Upper lobe of left lung (tissue), 6 donors: ENCODE measurements at places on chromosomes 3 and 15.

- no peak for DNase-seq
Observed at GRCh38 chr3:27561576-27561975, 77.4 kb upstream of the SLC4A7 start.

GRCh38 chr3:67000009-67000408 lies 1.9 kb downstream of the KBTBD8 start:
- DNase-seq = no peak

DNA sequence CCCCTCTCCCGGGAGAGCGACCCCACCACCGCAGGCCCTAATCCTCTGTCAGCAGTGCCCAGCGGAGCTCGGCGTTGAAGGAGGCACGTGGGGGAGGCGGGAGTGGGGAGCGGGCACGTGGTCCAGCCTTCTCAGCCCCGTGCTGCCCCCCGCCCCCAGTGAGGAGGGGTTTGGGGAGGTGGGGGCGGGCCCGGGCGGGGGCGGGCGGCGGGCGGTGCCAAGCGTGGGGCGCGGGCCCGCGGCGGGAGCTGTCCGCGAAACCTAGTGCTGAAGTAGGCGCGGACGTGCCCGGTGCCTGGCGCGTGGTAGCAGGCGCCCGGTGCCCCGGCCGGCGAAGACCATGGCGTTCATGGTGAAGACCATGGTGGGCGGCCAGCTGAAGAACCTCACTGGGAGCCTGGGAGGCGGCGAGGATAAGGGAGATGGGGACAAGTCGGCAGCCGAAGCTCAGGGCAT lies at the start of gene CPLX3:
CPLX3 (plus strand) TSS at position 264 of the 456 bp plus-strand sequence; CDS start at position 341, 77 bp downstream.
- DNase-seq = peak; percentile 91

DNA sequence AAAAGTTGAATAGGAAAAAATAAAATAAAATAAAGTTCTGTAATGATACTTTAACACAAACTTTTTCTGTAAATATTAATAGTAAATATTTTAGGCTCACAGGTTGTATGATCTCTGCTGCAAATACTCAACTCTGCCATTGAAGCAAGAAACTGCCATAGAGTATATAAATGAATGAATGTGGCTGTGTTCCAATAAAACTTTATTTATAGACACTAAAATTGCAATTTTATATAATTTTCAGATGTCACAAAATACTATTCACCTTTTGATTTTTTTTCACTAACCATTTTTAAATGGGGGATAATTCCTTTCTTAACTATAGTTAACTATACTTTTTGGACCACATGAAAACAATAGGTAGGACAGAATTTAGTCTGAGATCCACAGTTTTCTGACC lies 16.0 kb downstream of the EIF1B start:
- no peak for DNase-seq

GRCh38 chr15:40991355-40991754 lies 38.1 kb downstream of the CHAC1 start:
- no peak for DNase-seq

- no peak for DNase-seq
Observed at GRCh38 chr15:59140422-59141226, 35.7 kb downstream of the CCNB2 start.

- DNase-seq = no peak
Observed at GRCh38 chr3:143884861-143885260, 36.6 kb upstream of the SLC9A9 start.

DNA sequence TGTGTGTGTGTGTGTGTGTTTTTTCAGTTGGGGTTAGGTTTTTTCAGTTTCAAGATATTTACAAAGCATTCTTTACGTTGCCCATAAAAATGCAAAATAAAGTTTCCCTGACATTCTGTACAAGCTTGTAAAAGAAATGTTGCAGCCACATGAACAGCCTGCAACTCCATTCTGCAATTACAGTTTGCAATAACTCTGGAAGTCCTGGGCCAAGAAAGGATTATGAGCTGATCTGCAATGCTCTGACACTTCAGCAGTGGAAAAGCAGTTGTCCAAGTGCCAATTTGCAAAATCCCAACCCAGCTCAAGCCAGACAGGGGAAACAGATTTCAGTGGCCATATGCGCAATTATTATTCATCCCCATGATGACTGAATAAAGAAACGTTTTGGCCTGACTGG lies 322.1 kb downstream of the MEX3B start:
- DNase-seq = no peak

- no peak for DNase-seq
Observed at GRCh38 chr15:33282226-33283020, 28.3 kb upstream of the RYR3 start.
